MM.1S (cell line): ENCODE measurements at places on chromosomes 12 and 14.

DNA sequence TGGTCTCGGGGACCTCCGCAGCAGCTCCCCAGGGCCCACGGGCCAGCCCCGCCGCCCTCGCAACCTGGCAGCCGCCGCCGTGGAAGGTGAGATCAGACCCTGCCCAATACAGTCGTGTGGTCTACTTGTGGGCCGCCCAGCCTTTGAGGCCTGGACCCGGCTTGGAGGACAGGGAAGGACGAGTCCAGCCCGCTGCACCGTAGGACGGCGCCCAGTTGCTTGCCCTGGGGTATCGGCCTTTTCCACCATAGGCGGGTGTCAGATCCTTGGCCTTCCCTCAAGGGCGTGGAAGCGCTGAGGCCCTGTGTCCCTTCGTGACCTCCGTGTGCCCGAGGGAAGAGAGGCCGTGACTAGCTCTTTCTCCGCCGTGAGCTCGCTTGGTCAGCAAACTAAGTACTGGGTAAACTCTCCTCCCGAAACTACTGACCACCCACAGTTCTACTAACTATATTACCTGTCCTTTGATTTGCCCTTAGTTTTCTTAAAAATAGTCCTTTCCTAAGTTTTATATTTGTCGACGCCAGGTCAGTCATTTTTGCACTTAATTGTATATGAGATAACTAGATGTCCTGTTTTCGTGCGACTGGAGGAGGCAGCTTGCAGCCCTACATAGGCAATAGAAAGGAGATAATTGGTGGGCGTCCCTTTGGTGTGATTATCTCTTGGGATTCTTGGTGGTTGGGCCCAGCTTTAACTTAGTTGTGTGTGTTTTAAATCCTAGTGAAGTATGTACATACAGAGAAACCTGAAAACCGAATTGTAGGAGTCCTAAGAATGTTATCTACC, 757 bp downstream of the SLC25A3 start:
- peak; percentile 21 for DNase-seq

GRCh38 chr12:22463306-22463705, 81.0 kb downstream of the C2CD5 start:
- no peak for DNase-seq

- DNase-seq = no peak
These were observed 52.7 kb downstream of the KCNA5 start for GRCh38 chr12:5096241-5096924.

GRCh38 chr14:76769636-76770292, 8.5 kb downstream of the VASH1 start:
- no peak for DNase-seq

GRCh38 chr12:100674036-100674888, 100.8 kb downstream of the GAS2L3 start:
- no peak for DNase-seq
